ENCODE measurements at places on chromosomes 7 and 10.
A peak's percentile ranks its signal among the peaks of the same experiment; 100 is the strongest.

- no peak for DNase-seq
These were observed 250.6 kb upstream of the NPVF start for GRCh38 chr7:25478925-25479324.

DNA sequence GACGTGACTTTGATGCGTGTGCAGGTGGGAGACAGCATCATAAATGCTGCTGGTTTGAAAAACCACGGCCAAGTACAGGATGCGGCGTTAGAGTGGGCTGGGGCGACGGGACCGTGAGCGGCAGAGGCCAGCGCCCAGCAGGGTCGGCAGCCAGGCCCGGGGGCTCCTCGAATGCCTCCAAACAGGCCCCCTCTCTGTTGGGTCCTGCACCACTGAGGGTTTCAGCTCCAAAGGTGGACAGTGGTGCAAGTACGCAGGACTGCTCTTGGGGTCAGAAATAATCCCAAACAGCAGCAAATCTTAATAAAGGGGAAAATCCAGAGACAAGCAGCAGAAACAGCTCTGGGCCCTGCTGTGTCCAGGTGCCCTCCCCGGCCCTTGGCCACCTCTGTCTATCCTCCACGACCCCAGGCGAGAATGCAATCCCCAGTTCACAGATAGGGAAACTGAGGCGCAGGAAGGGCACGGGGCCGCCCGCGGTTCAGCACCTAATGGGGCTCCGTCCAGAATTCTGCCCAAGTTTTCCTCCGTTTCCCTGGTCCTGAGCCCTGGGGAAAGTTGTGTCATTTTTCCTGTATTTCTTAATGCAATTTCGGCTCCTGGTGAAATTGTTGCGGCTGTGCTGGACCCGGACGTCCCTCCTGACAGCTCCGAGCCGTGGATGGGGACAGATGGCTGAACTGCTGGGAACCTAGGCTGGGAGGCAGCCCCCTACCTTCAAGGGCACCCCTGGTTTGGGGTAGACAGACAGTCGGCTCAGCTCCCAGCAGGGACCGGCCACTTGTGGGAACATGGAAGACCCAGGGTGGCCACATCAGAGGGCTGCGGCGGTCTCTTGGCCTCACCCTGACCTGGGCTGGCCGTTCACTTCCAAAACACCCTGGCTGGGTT is 97.4 kb downstream of the FOXL3 start:
- DNase-seq = no peak

GRCh38 chr10:94363251-94363565 is 469 bp upstream of the NOC3L start:
- peak; percentile 10 for DNase-seq

- DNase-seq = no peak
These were observed 379.6 kb downstream of the ARL4A start for GRCh38 chr7:13067036-13067435.

GRCh38 chr10:127776816-127777215 is 39.8 kb downstream of the FOXI2 start:
- no peak for DNase-seq

DNA sequence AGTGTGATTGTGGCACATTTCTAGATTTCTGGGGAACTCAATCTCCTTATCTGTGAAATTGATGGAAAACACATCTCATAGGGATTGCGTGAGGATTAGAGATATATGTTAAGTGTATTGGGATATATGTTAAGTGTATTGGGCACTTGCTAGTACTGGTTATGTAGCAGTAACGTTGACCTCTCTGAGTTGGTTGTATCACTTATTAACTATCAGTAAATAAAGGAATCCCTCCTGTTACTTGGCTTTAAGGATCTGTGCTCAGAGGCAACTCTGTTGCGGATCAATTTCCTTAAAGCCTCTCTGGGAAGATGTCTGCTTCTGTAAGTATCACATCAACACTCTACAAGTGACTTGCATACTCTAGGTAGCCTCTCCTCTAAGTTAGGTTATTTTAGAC is 25.2 kb downstream of the GNAI1 start:
- no peak for DNase-seq

DNA sequence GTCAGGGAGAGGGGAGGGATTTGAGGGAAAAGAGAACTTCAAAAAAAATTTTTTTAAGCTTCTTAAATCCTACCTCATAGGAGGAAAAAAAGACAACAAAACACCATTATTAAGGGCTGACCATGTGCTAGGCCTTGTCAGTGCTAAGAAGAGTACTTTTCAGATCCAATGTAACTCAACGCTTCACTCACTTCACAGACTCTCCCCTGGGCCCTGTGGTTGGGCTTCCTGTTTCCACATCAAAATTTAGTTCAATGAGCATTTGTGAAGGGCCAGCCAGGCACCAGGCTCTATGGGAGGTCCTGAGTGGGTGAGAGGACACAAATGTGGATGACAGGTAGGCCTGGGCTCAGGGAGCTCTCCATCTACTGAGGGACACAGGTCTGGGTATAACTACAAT is 249.8 kb downstream of the PTEN start:
- DNase-seq = no peak

DNA sequence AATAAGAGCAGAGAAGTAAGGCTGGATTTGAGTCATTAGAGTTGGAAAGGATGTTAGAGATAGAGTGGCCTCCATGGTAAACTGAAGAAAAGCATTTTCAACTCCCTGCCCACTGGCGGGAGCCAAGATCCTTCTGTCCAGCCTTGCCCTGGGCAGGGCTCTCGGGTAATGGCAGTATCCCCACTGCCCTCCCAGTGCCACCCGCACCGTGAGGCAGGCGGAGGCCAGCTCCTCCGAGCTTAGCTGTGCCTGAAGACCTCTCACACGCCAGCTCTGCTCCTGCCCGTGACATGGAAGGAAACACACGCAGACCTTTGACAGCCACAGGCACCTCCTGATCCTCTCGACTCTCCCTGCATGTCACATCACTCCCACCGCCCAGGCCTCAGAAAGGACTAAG is 22.3 kb downstream of the BCCIP start:
- no peak for DNase-seq

DNA sequence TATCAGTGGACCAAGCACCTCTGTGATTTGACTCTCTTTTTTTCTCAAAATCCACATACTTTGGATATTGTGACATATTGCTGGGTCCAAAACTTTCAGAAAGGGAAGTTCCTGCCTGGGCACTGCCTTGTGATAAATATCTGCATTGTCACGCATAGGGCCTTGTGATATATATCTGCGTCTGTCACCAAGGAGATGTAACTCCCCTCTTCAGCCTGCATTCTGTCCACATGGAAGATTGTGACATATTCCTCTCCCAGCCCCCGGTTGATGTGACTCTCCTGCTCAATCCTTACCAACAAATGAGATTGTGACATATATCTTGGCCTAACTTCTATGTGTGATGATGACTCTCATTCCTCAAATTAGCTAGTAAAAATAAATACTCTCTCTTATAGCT is 25.4 kb upstream of the ZNF107 start:
- DNase-seq = no peak

DNA sequence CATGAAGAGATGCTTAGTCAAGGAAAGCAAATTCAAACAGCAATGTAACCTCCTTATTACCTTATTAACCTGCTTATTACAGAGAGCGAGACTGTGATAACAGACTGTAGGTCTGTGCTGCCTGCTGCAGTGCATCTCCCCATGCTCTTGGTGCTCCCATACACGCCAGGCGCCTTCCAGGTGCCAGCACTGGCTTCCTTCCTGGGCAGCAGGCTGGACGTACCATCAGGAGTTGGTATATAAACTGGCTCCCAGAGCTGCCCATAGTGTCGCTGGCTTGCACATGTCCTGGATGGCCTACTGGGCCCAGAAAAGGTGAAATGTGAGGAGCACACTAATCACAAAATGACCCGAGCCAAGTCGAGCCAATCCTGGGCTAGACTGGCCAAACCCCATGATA is 13.5 kb downstream of the ATP6V0E2 start:
- DNase-seq = no peak

GRCh38 chr10:110865809-110866482 is 5.8 kb upstream of the PDCD4 start:
- DNase-seq = no peak

- DNase-seq = no peak
These were observed 20.0 kb downstream of the XPNPEP1 start for GRCh38 chr10:109902992-109903947.

DNA sequence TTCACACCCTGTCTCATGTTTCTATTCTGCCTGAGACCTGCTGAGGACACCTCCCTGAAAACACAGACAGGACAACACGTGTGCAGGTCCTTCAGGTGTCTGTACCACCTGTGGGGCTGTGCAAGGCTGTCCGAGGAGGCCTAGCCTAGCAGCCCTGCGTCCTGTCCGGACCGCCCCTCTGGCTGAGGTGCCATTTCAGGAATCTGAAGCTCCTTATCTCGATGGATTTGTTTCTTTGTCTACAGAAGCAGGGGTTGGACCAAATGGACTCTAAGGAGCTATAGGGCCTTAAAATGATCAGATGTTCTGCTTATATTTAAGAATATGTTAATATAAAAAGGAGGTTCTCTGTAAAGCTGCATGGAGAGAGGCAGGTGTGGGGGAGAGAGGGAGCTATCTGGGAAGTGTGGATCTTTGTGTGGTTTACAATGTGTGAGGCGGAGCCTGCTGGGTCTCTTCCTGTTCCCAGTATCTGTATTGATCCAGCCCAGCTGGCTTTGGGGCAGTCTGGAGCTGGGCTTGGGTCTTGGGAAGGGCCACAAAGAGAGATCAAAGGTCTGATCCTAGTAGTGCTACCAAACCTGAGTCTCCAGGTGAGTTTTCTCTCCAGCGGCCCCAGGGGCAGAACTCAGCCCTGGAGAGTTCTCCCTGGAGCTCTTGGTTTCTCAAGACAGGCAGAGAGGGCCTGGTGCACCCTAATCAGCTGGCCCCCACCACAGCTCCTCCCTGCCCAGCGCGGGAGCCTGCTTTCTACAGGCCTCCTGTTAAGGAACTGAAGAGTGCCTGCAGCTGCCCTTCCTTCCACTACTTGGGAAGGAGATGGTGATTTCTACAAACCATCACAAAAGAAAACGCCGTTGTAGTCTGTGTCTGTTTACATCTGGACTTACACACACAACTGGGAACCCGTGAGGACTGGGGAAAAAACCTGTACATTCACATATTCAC is 3.4 kb upstream of the MNX1 start:
- no peak for DNase-seq

GRCh38 chr10:94049911-94050310 is 56.2 kb downstream of the PLCE1 start:
- DNase-seq = no peak

- DNase-seq = no peak
These were observed 66.4 kb downstream of the MET start for GRCh38 chr7:116738378-116738777.

DNA sequence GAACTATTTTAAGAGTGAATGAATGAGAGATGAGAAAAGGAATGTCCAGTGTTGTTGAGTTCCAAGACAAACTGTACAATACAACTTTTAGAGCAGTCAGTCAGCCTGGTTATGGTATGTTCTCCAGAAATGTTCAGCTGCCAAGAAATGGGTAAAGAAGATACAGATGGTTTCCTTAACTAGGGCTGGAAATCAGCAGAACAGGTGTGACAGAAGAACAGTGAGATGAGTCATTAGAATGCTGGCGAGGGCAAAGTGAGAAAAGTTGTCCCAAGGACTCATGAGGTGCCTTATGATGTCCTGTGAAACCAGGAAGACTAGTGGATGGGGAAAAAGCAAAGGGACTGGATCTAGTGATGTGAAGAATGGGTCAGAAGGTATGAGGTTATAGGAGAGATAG is 20.8 kb upstream of the SEPTIN7 start:
- DNase-seq = no peak

DNA sequence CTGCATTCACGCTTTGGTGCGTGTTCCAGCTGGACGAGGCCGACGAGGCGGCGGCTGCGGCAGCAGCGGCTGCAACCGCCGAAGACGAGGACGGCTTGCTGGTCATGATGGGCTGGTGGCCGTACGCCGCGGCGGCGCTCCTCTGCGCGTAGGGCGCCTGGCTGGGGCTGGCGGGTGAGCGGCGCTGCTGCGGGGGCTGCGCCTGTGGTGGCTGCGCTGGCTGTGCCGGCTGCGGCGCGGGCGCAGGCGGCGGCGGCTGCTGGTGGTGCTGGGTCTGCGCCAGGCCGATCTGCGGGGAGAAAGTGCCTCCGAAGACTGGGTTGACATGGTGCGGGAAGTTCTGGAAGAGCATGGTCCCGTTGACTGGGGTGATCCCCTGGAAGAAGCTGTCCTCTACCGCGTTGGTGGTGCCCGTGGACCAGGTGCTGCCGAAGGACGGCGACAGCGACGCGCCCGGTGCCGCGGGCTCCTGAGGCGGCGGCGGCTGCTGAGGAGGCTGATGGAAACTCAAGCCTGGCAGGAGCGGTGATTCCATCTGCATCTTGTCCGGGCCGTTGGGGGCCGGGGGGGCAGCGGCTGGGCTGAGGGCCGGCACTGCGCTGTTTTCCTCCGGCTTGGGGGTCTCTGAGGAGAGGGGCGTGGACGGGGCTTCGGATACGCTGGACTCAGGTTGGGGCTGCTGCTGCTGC is 51.1 kb downstream of the CPEB3 start:
- peak; percentile 69 for DNase-seq

GRCh38 chr10:33746836-33747268 is 412.4 kb upstream of the NRP1 start:
- DNase-seq = no peak

DNA sequence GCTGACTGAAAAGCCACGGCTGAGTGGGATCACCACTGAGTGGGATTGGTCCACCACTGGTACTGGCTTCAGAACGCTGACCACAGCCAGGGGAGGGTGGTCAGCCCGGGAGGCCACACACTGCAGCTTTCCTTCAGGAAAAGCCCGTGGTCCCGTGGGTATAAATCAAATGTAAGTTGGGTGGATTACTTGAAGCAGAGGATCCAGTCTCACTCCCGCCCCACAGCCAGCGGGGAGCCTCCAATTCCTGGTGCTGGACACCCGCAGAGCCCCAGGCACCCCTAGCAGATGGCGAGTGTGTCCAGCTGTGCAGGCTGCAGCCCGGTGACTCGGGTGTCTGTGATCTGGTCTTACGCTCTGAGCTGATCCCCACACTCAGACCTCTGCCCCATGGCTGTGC is 231.1 kb upstream of the ZNF32 start:
- no peak for DNase-seq

DNA sequence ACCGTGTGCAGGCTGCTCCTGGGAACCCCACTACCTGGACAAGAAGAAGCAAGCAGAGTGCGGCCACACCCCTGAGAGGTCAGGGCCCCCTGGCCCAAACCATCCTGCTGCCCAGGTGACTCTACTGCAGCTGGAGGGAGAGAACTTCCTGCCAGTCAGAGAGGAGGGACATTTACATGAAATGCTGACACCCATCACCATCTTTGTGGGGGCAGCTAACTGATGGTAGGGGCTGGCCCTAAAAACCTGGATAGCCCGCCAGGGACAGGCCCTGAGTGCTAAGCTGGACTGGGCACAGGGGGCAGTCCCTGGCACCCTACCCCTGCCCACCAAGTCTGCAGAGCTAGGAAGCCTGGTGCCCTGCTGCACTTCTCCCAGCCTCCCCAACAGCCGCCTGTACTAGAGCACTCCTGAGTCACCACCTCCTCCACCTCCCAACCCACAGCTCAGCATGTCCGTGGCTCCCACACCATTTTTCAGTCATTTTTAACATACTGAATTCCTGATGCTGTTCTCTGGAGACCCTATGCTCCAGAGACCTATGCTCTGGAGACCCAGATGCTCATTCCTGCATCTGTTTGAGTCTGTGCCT is 27.5 kb downstream of the DPCD start:
- no peak for DNase-seq

- DNase-seq = no peak
These were observed 264.3 kb downstream of the PTEN start for GRCh38 chr10:88127766-88128165.

- DNase-seq = peak; percentile 23
These were observed 63.0 kb downstream of the HOXA1 start for GRCh38 chr7:27032839-27033238.

Measured in Ammon's horn (tissue), 1 donor.